Forelimb muscle (tissue), 1 donor: ENCODE measurements at places on chromosomes 5 and 9. TPM values are rescaled to one million over a fixed set of nuclear protein-coding genes. Genes with fewer than 3 reads are reported as not detected.

The TXNDC8 gene
- polyA plus RNA-seq, result not detected

The ARSK gene
- polyA plus RNA-seq, result 7.1 TPM

The AP3S1 gene
- 85.6 TPM for polyA plus RNA-seq

The SLC1A3 gene
- 18.5 TPM for polyA plus RNA-seq
